ENCODE measurements at places on chromosomes 4 and X.

DNA sequence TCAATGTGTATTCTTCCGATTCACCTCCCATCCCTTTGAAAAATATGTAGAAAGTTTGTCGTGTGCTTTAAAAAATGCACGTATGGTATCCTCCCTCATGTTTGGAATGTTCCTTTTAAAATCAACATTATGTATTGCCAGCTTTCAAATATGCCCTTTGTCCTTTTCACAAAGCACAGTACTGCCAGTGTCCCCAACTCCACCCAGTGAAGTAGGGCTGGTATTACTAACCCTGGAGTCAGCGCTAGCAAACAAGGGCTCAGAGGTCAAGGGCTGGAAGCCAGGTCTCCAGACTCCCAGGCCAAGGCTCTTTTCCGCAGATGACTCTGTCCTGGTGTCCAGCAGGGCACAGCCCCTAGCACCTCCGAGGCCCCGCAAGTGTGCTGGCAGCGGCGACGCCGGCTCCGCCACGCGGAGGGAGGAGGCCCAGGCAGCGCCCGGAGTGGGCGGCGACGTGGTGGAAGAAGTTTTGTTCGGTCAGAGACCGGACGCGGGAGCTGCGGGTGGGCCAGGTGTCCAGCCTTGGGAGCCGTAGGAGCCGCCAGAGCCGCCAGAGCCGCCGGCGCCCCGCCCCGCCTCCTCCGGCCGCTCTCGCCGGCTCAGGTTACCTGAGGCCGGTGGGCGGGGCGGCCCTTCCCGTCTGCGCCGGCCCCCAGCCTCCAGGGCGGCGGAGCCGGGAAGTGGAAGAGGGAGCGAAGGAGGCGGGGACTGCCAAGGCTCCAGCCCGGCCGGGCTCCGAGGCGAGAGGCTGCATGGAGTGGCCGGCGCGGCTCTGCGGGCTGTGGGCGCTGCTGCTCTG, at the start of gene IL13RA1:
IL13RA1 (plus strand) TSS at position 720 of the 799 bp plus-strand sequence; CDS start at position 753, 33 bp downstream.
- peak; percentile 12 for DNase-seq

DNA sequence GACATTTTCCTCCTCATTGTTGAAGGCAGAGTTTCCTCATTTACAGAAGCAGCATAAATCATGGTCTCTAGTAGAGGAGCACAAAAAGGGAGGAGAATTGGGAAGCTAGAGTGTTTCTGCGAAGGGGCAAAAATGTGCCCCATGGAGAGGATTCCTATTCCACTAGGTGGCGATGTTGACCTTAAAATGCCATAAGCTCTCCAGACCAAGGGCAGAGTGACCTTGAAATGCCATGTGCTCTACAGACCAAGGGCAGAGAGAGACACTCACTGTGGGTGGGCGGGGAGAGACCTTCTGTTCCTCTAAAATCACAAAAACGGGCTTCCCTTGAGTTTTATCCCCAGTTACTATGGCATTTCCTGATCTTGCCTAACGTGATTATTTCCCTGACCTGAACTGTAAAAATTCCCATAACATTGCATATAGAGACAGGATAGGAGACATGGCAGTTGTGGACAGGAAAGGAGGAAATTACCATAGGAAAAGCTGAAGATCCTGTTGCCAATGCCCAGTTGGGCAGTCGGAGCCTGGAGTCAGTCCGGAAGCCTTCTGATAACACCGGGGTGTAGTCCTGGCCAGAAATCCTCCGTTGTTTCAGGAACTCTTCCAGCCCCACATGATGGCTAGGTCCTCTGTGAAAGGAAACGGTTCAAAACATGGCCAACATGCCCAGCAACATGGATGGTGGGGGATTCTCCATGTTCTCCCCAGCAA, 567.7 kb downstream of the MAGEB5 start:
- DNase-seq = peak; percentile 1

DNA sequence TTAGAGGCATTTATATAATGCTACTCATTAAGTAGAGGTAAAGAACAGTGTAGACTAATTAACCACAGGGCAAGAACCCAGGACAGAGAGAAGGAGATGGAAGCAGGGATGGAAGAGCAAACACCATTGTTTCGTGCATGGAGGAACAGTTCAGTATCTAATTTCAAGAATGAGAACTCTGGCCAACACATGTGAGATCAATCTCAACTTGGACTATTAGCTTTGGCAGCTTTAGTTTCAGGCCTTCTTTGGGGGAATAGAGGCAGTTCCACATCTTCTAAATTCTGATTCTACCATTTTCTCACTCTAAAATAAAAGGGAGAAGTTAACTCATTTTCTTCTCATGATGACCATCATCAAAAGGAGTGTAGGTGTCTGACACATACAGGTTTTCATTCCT, 207.0 kb downstream of the LDB2 start:
- DNase-seq = no peak

GRCh38 chr4:40121515-40121914, 64.9 kb downstream of the N4BP2 start:
- no peak for DNase-seq

DNA sequence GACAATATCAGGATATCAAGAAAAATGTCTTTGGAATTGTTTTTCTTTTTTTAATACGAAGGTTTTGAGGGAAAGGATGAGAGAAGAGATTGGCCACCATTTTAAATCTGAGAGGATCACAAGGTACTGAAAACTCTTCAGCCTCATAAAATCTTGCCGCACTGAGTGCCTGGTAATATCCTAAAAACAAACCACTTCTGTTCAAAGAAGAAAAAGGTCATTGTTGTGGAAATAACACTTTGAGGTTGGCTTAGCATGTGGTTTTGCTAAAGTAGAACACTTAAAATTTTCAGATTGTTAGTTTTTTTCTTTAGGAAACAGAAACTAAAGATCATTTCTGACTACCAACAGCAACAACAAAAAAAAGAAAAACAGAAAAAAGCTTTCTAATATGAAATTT, 1.0 kb upstream of the CLDN22 start:
- peak; percentile 13 for DNase-seq

DNA sequence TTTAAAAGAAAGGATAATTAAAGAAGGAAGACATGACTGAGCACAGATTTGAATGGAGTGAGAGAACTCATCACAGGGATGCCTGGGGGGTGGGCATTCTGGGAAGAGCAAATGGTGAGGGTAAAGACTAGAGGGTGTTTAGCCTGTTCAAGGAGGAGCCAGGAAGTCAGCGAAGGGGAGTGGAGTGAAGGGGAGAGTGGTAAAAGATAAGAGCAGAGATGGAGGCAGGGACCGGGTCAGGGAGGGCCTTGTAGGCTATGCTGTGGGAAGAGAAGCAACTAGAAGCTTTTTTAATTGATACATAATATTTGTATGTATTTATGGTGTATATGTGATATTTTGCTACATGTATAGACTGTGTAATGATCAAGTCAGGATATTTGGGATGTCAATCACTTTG, 2.2 kb upstream of the VGLL1 start:
- no peak for DNase-seq

- no peak for DNase-seq
Observed at GRCh38 chr4:160319221-160319867, 1216.5 kb downstream of the RAPGEF2 start.

- no peak for DNase-seq
Observed at GRCh38 chr4:78286281-78286680, 229.2 kb downstream of the FRAS1 start.

DNA sequence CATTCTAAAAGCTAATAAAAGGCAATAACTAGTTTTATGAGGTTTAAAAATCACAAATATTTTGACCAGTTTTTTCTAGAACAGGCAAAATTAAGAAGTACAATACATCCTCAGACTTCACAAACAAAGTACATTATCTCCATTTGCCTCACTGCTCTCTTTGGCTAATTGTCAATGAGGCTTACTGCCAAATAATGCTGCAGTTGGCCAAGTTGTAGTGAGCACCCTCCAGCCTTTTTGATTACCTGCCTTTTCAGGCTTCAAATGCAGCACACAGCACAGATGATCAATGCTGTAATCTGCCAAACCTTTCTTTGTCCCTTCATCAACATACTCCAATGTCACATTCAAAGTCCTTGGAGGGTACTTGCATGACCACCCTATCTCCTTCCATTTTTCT, 605.2 kb downstream of the KLHL13 start:
- DNase-seq = no peak
